ENCODE measurements at places on chromosomes 6 and 20.
A peak's percentile ranks its signal among the peaks of the same experiment; 100 is the strongest.

DNA sequence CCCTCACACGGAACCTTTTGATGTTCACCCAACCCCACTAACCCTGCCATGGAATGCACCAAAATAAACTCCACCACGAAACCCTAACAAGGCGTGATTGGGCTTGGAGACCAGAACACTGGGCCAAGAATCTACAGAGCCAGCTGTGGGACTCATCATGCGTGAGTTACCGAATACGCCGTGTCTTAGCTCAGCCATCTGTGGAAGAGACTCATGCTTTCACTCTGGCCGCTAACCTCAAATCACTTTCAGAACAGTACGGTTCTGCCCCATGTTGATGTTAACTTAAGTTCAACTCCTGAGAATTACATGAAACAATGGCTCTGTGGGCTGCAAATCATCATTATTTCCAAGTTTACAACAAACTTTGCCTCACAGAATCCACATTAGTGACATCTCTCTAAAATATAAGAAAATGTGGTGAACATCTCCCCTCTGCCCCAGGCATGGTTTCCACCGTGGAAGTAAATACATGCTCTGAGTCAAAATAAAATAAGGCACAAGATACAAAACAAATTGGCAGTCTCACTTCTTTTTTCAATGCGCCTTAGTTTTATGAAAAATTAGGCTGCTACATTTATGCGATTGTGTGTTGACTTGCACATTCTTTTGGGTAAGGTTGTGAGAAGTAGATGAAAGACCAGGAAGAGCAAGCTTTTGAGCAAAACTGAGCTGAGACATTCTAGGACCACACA lies 308.9 kb upstream of the EXOC2 start:
- DNase-seq = no peak

- DNase-seq = no peak
Observed at GRCh38 chr6:88209301-88209700, 43.2 kb upstream of the CNR1 start.

DNA sequence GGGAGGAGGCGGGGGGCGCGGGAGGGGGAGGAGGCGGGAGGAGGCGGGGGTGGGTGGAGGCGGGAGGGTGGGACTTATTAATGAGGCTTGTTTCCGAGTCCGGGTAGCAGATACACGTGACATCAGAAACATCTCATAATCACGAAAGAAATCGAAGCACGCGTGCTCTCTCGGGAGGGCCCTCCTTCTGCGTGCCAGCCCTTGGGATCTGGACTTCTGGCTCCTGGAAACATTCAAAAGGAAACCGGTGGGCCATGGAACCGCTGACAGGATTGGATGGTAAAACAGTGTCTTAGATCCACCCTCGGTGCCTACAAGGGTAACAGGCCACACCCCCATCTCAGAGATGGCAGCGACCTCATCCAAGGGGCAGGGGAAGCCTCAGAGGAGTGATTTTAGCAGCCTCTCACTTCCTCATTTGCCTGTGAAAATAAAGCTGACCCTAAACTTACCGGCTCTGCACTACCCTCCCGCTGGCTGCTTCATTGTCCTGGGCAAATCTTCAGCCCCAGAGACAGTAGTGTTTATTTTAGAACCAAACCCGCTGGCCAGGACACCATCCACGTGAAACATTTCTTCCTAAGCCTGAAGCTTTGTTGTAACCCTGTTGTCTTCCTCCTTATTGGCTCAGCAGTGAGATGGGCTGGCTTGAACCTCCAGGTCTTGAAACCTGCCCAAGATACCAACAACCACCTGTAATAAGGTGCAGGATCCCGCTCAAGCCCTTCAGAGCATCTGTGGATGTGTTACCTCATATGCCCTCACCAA lies 97.5 kb downstream of the PSMG4 start:
- DNase-seq = no peak

- no peak for DNase-seq
Observed at GRCh38 chr6:3228046-3228671, 706 bp upstream of the TUBB2B start.

DNA sequence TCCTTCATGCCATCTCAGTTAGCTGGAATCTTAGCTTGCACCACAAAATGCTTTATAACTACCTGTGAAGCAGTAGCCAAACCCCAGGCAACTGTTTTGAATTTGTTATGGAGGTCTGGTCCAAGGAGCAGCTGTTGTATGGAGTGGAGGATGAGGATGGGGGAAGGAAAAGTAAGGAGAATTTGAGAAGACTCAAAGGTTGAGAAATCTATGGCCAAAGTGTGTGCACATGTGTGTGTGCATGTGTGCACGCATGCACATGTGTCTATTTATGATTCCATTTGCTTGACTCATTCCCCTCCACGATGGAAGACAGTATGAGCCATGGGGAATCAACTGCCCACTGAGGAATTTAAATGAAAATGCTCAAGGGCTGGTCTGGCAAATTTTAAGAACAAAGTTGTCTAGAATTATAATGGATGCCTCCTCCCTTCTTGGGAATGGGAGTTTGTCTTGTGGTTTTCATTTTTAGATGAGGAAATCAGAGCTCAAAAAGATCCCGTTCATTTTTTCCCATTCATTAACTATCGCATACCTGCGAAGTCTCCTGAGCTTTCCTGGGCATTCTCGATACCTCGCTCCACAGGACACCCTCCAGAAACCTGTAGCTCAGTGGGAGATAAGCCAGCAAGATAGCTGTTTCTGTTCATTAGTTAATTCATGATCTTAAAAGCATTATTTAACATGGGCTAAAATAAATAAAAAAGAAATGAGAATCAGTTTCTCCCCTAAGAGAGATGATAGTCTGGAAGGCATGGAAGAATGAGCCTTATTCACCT lies 152.3 kb upstream of the NEDD9 start:
- DNase-seq = no peak

DNA sequence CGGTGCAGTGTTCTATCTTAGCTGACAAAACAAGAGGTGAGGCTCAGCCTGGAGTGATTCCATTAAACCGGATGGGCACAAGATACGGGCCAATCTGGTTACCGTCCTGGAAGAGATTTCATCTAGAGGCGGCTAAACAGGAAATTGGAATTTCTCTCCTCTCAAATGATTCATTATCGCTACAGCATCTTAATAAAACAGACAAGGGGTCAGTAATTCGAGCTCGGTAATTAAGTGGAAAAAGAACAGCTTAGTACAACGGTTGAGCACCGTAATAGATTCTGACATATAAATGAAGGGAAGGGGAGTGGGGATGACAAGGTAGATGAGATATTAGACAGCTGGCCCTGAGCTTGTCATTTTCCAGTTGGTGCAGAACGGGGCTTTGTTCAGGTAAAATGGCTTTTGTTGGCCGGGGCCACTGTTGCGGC lies 137.2 kb downstream of the EDN3 start:
- no peak for DNase-seq

DNA sequence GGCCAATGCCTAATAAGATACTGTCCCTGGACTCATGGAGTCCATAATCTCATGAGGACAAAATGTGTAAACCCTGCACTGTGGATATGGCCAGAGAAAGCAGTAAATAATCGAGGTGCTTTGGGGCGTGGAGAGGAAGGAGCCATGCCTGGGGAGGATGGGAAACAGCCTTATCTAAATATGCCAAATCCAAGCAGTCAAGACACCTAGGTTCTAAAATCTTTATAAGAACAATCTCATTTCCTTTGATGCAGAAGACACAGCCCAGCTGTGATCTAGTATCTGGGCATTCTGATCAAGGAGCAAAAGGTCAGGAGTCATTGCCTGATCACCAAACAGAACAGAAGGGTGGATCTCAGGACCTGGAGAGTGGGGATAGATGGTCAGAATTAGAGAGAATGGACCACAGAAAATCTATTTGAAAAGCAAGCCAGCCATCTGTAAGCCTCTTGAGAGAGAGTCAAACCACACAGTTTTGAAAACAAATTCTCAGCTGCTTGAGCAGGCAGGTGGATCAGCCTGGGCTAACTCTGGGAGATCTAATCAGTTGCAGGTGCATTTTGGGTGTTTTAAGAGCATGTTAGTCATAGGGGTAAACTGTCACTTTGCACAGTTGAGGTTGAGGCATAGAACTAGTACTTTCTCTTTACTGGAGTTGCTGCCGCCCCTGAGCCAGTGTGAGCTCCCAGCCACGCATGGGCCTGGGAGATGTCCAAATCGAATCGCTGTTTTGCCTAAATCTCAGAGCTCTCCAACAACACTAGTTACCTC lies 130.8 kb upstream of the TNFAIP3 start:
- no peak for DNase-seq

DNA sequence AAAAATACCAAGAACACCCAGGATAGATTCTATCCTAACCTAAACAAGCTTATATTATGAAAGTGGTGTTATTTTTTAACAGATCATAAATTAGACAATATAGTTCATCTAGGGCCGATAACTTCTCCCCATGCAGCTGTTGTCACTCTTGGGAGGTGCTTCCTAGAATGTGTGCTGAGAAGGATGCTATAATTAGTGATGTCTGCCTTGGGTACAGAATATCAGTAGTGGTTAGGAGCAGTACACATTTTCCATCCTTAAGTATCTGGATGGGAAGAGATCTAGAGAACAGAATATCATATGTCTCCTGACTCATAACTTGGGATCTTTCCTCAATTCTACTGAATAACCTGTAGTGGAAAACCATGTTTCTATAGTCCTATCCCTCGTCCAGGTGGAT lies 214.5 kb downstream of the BCKDHB start:
- no peak for DNase-seq

GRCh38 chr6:20943922-20944321 lies 409.7 kb downstream of the CDKAL1 start:
- no peak for DNase-seq

DNA sequence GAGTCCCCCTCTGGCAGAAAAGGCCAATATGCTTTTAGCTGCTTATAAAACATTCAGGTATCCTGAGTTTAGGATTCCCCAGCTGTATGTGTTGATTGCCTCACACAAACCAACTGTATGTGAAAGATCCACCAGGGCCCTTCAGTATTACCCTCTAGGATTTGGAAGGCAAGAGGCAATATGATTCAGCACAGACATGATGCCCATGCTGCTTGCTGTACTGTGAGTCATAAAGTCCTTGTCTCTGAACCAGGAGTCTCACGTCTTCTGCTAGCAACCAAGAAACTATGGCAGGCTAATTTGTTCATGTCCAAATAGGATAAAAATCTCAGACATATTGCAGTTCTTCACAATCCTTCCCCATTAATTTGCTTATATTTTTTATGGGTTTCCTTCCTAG lies 789.2 kb upstream of the SLC35B3 start:
- no peak for DNase-seq

GRCh38 chr6:10951675-10952282 lies 64.9 kb downstream of the SYCP2L start:
- DNase-seq = peak; percentile 24

DNA sequence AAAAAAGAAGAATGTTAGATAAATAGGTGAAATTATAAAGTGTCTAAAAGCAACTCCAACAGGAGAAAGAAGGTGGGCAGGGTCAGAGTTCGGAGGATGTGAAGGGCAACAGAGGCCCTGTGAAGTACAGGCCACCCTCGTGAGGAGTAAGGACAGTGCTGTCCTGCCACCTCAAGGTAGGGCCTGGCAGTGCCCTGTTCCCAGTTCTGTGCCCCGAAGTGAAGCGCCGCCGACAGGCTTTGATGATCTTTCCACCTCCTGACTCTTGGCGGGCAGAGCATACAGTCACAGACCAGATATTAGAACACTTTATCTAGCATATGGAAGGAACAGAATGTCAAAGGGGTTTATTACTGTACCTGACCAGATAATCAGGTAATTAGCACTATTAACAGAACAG lies 75.8 kb downstream of the GJA10 start:
- no peak for DNase-seq

GRCh38 chr20:17562804-17563305 lies 7.0 kb upstream of the DSTN start:
- DNase-seq = no peak

DNA sequence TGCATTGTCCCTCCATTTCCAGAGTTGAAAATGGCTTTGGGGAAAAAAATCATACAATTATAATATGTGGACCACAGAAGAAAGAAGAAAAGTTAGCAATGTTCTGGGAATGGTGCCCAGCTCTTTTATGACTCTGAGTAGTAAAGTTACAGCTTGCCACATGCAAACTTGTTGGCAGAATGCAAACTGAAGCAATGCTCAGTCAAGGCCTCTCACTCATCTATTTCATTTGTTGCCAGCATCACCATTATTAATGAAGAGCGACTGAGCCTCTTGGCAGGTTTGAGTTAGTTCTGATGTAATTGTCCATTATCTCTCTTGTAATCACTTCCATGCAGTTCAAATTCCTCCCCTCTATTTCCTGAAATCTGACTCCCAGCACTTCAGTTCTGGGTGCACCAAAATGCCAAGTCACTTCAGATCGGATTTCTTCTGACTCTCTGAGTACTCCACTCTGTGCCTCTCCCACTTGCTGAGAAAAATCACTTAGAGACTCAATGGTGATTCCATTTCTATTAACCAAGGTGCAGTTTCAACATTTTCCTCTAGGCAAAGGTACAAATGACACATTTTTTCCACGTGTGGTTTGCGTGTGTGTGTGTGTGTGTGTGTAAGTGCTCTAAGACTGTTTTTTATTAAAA lies 154.4 kb upstream of the STMND1 start:
- no peak for DNase-seq

DNA sequence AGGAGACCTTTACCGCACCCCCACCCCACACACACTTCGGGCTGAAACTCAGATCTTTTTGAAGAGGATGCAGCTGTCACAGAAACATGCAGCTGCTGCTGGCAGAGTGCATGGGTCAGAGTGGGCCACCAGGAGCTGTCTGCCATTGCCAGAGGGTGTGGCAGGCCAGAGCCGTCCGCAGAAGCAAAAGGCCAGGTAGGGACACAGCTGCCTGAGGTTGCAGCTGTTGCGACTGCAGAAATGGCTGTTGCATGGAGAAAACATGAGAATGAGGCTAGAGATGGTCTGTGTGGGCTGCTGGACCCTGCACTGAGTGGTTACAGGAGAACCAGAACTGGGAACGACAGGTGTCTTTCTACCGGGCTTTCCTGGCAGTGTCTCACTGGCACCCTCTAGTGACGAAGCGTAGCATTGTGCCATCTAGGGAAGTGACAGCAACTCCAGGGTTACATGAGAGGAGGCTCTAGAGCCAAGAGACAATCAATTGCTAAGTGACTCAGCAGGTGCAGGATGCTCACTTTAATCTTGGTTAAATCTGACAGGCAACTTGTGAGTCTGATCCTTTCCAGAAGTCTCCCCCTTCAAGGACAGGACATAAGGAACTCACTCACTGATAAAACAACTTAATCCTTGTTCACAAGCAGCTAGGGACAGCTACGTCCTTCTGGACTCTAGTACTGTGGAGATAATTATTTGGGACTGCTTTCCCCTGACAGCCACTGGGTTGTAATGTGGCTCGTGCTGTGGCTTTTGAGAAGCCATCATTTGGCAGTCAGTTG lies 29.1 kb upstream of the SERPINB9 start:
- peak; percentile 57 for DNase-seq

DNA sequence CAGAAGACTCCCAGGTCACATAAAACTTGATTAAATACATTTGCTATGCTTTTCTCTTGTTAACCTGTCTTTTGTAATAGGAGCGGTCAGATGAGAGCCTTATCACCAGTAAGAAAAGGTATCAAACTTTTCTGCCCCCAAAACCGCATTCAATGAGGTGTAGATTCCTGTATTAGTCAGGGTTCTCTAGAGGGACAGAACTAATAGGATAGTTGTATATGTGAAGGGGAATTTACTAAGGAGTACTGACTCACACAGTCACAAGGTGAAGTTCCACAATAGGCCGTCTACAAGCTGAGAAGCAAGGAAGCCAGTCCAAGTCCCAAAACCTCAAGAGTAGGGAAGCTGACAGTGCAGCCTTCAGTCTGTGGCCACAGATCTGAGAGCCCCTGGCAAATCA lies 32.7 kb downstream of the PTPRK start:
- DNase-seq = peak; percentile 91

Data from RCC 7860 (cell line).